ENCODE measurements at places on chromosomes 11 and 22. TPM values are rescaled to one million over a fixed set of nuclear protein-coding genes. Genes with fewer than 3 reads are reported as not detected.

DNA sequence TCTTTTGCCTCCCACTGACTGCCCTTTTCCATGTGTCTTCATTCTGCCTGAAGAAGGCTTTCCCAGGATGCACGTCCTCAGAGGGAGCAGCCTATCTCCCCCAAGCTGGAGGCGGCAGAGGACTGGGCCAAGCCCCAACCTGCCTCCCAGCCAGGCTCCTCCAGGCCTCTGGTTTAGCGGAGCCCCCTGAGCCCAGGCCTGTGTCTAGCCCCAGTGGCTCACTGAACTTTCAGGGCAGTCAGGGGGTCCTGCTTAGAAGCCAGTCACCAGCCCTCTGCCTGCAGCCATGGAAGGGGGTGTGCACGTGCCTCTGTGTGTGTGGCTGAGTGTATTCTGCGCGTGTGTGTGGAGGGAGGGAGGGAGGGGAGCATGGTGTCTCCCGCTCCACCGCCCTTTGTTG lies 10.4 kb upstream of the GRK2 start:
- no peak for DNase-seq

The TNNT3 gene
- not detected for total RNA-seq

DNA sequence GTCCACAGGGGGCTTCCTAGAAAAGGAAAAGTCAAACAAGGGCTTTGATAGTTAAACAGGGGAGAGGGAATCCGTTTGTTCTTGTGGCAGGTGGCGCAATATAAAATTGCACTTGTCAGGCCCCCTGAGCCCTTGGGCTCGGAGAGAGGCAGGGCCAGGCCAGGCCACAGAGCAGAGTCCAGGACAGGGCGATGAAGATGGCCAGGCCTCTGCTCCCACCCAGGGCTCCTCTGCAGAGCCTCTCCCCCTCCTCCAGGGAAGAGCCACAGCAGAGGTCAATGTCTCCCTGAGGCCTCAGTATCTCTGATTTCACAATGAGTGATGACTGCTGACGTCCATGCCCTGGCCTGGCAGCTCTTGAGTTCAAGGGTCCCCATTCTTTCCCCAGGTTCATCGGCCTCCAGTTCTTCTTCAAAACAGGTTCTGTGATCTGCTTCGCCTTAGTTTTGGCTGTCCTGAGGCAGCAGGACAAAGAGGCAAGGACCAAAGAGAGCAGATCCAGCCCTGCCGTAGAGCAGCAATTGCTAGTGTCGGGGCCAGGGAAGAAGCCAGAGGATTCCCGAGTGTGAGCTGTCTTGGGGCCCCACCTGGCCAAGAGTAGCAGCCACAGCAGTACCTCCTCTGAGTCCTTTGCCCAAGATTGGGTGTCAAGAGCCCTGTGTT lies 36.4 kb upstream of the TPBGL start:
- no peak for DNase-seq

DNA sequence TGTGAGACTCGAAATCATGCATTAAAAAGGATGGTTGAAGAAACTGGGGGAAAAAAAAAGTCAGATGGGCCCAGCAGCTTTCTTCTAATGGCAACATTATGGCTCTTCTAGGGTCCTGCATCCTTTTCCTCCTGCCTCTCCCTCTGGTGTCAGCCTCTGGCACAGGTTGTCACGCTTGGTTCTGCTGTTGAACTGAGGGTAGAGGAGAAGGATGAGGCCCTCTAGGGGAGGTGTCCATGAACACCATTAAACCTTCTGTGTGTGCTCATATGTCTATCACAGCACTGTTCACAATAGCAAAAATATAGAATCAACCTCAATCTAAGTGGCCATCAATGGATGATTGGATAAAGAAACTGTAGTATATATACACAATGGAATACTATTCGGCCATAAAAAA lies 36.0 kb downstream of the BUD13 start:
- peak; percentile 38 for DNase-seq

DNA sequence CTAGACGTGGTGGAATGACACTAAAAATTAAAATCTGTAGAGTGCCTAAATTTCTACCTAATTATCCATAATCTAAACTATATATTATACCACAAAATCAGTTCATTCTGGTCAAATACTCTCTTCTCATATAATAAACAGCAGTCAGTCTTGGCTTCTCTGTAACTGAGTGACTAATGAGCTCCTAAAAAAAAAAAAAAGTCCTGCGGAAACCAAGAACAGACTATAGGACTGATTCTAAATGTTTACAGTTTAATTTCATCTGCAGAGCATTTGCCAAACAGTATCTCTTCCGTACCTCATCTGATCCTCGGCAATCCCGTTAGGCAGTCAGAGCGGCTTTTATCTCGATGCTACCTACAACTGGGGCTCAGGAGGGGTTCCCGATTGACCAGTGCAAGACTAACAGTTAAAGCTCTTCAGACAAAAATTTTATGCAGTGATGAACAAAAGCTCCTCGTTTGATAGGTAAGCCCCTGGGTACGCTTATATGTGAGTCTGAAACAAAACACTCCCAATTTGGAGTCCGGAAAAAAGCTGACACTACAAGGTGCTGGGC lies 686 bp downstream of the KIF18A start:
- no peak for DNase-seq

DNA sequence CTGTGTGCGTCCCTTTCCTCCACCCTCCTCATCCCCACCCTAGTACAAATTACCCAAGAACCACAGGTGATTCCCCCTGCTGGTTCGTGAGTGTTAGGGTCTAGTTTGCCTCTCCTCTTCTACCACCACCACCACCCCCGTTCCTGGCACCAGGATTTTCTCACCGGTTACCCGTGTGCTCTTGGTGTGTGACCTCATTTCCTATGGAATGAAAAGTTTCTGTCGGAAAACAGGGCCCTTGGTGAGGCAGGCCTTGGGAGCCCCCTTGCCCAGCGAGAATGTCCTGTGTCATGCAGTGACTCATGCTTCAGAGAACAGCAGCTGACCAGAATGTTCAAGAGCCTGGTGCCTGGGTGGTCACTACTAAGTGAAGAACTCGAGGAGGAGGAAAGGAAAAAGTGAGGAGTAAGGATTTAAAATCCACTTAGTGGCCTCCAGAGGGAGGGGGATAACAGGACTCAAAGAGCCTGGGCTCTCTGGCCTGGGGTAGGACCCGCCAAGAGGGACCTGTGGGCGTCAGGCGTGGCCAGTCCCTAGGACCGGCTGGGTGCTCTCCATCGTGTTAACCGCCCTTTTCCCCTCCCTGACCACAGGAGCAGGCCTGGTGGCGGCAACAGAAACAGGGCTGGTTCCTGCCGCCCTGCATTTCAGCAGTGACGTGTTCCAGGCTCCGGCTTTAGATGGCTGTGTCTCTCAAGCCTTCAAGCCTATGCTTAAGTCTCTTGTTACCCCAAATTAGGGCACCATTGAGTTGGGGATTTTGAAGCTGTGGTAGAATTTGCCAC lies 30.2 kb downstream of the C22orf31 start:
- DNase-seq, result peak; percentile 32

GRCh38 chr11:35185696-35186095 lies 46.7 kb downstream of the CD44 start:
- DNase-seq, result no peak

DNA sequence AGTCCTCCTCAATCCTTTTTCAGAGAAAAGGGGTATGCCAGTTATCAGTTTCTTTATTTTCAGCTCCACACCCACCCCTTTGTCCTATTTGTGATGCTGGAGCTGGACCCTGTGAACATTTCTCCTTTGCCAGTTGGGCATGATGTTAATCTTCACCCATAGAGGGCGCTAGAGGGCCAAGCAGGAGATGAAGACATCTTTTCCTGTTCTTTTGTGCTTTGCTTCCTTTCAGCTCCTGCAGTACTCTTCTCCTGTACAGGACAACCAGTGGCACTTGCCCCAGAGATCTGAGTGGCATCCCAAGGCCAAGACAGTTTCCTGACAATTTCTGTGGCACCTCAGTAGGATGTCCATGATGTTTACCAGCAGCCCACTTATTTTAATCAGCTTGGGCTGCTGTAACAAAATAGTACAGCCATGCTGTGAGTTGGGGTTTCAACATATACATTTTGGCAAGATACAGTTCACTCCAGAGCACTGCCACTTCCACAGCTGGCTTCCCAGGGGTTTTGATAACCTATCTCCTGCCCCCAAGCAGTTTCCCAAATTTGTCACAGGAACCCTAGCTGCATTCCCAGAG lies 4.6 kb downstream of the SAA2 start:
- DNase-seq, result peak; percentile 46

DNA sequence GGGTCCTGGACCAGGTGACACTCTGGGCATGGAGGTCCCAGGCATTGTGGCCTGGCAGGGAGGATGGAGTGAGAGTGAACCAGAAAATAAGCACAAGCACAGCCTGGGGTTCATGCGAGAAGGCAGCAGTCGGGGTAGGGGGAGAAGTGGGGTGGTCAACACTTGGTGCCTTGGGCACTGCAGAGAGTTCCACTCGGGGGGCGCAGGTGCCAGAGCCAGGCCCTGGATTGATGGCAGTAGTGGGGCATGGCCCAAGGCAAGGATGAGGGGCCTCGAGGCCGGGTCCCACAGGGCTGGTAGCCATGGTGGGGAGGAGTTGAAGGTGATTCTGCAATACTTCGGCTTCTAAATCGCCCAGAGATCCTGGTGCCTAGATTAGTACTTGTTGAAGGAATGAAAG lies 372.9 kb downstream of the TBC1D22A start:
- DNase-seq, result no peak

GRCh38 chr11:112968941-112969713 lies 7.9 kb downstream of the NCAM1 start:
- DNase-seq, result no peak

The GAL3ST1 gene
- not detected for total RNA-seq

DNA sequence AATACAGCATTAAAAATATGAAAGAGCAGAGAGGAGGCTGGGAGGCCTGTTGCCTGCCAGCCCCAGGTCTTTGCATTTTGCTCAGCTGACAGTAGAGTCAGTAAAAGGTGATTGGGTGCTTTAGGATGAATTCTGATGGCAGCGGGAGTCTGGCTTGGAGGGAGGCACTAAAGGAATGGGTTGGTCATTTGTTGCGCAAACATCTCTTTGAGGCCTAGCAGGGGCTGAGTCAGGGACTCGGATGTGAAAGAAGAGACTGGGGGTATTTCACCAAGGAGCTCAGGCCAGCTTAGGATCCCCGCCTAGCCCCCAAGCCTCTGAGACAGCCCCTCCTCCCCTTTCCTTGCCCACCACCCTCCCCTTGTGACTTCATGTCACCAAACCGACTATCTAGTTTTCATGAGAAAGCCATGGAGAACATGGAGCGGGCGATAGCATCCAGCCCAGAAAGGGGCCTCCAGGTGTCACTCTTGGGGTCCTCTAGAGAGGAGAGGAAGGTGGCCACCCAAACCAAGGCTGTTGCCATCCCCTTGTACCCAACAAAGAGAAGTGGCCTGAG lies 9.7 kb downstream of the DGKZ start:
- no peak for DNase-seq

DNA sequence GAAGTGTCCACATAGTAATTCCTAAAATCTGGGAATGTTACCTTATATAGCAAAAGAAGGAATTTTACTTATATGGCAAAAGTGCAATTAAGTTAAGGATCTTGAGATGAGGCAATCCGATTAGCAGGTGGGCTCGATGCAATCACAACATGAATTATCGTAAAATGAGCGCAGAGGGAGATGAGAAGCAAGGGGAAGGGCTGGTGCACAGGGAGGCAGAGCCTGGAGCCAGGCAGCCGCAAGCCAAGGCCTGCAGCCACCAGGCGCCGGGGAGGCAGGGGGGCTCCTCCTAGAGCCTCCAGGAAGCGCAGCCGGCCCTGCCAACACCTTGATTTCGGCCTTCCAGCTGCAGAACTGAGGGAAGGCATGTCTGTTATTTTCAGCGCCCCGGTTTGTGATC lies 85.7 kb downstream of the CELSR1 start:
- DNase-seq, result no peak

DNA sequence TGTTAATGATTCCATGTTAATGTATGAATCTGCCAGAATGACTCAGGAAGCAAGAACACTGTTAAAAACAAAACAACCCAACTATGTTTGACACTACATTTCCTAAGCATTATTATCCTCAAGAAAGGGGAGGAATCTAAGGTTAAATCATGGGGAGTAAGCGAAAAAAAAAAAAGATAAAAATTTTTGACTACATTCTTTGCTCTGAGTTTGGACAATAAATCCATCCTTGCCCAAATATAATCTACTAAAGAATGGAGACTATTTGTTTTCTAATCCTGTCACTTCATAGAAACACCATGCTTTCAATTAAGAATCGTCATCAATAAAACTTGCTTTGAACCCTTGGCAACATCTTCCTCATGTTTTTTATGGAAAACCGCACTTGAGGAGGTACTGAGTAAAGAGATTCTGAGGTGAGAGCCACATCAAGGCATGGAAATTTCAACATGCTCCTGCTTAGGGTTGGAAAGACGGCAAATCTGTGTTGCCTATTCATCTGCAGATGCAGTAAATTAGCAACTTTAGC lies 9.7 kb downstream of the MAML2 start:
- DNase-seq, result no peak

DNA sequence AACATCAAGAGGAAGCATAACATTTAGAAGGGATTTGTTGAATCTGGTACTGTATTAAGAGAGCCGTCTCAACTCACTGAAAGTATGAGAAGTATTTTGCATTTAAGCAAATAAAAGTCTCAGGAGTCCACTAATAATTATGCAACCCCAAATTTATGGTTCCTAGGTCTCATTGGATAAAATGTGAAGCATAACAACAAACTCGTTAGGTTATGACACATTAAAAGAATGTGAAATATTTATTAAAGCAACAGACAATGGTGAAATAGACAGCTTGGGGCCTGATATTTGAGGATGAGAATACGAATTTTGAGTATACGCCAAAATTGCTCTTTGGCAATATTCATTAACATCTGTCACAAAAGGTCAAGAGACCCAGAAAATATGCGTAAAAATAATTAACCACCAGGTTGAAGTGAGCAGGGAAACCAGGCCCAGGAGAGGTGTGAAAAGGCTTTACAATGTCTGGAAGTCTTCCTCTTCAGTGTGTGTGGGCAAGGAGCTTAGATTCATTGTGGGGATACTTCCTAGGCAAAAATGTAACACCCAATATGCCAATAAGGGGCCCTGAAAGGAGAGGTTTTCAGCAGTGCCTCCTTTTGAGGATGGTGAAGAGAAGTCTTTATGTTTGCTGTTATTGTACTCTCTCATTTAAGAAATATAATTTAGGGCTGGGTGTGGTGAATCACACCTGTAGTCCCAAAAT lies 89.2 kb downstream of the FDX1 start:
- DNase-seq, result no peak

DNA sequence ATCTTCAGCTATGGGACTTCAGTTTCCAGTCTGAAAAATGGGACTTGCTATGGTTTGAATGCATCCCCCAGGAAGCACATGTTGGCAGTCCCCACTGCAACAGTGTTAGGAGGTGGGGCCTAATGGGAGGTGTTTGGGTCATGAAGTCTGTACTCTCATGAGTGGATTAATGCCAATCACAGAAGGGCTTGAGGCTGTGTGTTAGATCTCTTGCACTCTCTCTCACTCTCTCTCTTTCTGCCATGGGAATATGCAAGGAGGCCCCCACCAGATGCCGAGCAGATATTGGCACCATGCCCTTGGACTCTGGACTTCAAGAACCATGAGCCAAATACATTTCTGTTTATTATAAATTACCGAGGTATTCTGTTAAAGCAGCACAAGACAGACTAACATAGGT lies 7.8 kb upstream of the AP1B1 start:
- DNase-seq, result no peak

Data from NCI-H460 (cell line).